ENCODE measurements at places on chromosomes 6 and 20.

GRCh38 chr20:61520893-61521460 is 268.9 kb downstream of the CDH4 start:
- DNase-seq, result no peak

- DNase-seq, result no peak
These were observed 208.3 kb upstream of the RIMS1 start for GRCh38 chr6:71678091-71678490.

DNA sequence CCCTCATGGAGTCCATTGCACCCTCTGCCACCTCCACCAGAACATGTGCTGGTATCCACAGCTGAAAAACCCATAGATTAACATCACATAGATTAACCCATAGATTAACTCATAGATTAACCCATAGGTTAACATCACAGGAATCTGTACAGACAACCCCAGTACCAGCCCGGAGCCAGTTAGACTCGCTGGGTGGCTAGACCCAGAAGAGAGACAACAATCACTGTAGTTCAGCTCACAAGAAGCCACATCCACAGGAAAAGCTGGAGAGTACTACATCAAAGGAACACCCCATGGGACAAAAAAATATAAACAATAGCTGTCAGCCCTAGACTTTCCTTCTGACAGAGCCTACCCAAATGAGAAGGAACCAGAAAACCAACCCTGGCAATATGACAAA is 25.1 kb downstream of the SERPINB9 start:
- DNase-seq, result no peak

GRCh38 chr6:22401206-22401605 is 104.4 kb upstream of the PRL start:
- no peak for DNase-seq

DNA sequence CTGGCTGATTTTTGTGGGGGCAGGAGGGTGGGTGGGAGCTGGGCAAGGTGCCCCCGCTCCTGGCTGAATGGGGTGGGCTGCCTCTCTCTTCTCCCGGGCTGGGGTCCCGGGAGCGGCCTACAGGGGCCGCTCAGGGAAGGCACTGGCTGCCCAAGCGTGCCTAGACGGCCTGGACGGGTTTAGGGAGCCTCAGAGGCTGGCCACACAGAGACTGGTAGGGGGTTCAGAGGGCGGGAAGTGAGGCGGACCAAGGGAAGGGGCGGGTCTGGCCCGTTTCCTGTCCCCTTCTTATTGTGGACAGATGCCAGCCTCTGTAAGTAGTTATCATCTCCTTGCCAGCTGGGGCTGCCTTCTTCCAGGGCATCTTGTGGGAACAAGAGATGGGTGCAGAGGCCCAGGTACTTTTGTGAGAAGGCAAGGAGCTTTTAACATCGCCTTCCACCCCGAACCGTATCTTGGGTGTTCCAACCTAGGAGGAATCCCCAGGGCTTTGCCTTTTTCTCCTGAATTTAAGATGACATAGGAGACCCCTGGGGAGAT is 437 bp downstream of the CD40 start:
- no peak for DNase-seq

- DNase-seq, result no peak
These were observed 72.1 kb downstream of the TXLNB start for GRCh38 chr6:139219746-139220145.

DNA sequence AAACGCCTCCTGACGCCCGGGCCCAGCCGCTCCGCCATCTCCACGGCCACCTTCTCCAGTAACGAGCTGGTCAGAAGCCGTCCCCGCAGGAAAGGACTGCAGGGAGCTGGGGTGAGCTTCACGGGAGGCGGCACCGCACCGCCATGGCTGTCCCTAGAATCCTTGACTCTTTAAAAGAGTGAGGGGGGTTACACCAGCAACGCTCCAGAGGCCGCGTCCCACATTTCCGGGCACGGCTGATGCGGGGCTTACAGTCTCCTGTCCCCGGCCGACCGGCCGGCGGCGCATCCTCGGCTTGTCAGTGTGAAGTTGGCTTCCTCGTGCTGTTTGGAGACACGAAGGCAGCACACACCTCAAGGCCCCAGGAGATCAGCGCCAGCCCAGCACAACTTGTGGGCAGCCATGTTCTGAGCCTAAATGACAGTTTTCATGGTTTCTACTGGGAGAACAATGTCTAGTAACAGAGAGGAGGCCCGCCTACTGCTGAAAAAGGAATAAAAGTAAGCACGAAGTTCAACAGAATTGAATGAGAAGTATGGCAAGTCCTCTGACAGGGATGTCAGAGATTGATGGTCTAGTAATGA is 30.4 kb downstream of the SLC2A4RG start:
- no peak for DNase-seq

GRCh38 chr20:41258474-41258873 is 59.1 kb downstream of the ZHX3 start:
- DNase-seq, result no peak

DNA sequence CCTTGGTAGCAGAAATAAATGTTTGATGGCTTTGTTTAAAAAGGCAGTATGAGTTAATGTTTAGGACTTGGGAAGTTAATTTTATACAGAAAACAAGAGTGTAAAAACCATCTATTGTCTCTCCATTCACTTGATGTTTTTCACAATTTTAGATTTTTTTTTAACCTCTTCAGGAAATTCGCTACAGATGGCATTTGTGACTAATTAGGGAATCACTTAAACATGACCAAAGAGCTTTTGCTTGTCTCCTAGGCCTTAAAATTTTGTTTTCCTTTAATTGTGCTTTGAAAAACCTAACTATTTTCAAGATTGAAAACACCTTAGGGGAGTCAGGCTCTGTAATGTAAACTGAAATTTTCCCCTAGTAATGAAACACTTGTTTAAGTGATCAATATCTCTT is 17.3 kb downstream of the TULP4 start:
- no peak for DNase-seq

- DNase-seq, result no peak
These were observed 675.9 kb upstream of the CITED2 start for GRCh38 chr6:140050101-140050995.

- DNase-seq, result no peak
These were observed 151.2 kb downstream of the SOBP start for GRCh38 chr6:107641071-107641470.

DNA sequence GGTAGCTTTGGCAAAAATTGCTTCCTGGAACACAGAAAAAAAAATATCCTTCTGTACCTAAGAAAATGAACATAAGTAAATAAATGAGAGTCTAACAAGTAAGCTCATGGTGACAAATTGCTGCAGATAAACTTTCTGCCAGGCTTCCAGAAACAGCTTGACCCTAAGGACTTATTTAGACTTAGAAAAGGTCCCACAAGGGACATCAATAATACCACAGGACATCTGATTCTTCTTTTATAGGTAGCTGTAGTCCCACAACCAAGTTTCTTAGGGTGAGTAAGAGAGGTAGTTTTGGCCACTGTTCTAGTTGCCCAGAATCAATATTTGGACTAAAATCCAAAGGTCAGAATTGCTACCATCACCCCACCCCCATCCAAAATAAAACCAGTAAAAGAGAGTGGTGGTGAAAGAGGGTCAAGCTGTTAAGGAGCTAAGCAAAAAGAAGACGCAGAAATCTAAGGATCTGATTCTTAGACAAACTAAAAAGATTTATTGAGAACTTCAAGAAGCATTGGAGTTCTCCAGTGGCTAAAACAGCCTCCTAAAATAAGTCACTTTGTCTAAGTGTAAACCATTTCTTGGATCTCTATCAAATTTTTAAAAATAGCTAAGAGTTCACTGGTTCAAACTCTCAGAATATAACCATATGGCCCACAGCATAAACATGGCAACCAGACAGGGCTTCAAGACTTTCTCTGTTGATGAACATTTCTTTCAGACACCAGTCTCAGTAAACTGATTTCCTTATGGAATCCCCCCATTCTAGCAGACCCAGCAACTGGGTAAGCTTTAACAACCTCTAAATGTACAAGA is 180.6 kb downstream of the PTPRK start:
- no peak for DNase-seq

GRCh38 chr20:23782366-23782983 is 31.7 kb upstream of the CST1 start:
- DNase-seq, result peak; percentile 7

DNA sequence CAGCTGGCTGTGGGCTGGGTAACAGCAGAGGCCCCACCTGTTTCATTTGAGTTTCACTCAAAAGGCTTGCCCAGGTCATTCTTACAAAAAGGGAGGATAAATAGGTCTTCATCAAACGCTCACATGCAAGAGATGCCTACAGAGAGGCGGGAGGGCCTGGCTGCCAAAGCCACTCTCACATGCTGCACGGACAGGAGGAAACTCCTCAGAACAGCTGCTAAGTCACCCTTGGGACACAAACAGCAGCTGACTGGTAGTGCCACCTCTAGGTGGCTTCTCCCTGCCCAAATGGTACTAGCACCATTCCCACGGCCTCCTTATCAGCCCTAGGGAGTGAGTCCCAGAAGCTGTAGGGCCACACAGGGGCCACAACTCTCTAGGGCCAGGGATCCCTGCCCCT is 23.8 kb downstream of the SLC22A23 start:
- no peak for DNase-seq

DNA sequence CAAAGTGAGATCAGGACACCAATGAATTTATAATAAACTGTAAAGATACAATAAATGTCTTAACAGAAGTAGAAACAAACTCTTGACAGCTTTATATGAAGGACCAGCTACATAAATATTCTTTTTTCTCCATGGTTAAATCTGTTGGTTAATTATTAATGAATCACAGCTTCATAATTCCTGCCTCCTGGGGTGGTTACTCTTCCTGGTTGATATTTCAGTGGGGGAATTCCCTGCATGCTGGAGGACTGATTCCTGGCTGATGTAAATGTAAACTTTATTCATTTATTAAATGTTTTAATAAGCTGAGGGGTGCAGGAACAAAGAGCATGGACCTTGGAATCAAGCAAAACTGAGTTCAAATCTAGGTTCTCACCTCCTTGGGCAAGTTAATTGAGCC is 16.2 kb upstream of the RCAN2 start:
- no peak for DNase-seq

GRCh38 chr6:57328074-57328473 is 10.6 kb downstream of the PRIM2 start:
- no peak for DNase-seq

DNA sequence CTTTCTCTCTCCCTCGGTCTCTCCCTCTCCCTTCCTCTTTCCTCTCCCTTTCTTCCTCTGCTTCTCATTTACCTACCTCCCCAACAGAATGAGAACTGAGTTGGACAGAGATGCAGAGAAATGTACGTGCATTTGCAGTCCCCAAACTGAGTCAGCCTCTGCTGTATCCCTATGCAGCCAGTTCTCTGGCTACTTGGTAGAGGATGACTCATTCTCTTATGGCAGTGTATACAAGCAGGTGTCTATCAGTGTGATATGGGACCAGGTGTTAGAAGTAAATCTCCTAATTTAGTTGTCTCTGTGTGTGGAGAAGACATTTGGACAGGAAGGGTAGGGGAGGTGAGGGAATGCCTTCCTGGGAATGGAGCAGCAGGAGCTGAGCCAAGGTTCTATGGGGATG is 470.8 kb downstream of the CD109 start:
- no peak for DNase-seq

DNA sequence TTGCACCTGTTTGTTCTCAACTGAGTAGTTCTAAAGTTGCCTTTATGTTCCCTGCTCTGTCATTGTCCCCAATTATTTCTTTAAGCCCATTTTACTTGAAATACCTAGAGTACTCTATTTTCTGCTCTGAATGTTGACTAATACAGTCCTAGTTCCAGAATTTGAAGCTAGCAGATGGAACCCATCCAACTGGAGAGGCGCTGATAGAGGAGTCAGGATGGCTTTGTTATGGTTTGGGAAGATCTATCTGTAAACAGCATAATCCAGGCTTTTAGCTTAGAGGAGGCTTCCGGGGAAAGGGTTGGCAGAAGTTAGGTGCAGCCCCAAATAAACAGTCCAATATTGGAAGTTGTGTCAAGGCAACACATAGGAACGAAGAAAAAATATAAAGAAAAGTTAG is 927.7 kb downstream of the TFAP2A start:
- DNase-seq, result no peak

GRCh38 chr6:29501106-29501505 is 13.3 kb upstream of the MAS1L start:
- no peak for DNase-seq

DNA sequence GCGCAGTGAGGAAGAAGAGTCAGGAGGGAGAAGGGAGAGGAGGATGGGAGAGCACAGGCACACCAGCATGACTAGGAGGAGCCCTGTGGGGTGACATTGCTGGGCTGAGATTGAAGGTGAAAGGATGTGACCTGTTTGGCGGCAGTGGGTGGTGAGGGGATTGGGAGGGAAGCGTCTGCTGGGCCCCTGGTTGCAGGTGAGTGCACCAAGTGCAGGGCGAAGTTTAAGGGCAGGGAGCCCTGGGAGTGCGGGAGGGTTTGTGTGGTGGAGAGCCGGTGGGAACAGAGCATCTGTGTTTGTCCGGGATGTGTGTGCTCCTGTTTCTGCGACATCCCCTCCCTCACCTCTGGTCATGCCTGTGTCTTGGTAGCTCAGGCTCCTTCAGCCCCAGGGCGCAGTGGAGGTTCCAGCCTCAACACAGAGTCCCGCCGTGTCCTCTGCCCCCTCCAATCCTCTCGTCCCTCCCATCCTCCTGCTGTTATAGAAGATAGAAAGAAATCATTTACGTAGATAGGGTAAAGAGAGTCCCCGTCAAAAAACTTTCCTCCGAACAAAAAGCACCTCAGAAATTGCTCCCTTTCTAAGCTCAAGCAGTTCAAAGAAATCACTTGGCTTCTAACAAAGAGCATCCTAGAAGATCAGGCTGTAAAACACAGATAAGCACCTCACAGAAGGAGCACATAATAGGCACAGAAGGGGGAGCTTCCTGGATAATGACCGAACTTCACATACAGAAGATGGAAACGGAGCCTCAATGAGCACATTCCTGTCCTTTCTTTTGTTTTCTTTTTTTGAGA is 25.0 kb downstream of the ULBP1 start:
- no peak for DNase-seq

DNA sequence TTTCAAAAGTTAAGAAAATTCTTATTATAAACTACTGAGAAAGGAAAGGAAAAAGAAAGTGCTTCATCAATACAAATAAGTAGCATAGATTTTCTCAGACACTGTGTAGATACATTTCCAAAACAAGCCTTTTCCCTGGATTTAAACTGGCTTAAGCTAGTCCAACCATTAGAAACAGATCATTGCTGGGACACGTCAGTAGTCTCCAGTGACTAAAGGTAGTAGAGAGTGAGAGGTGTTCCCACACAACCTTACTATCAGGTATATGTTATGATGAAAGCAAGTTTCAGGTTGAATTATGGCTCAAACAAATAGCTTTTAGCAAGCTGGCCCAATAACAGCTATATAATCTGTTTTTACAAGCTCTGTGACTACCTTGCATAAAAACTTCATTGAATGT is 47.3 kb upstream of the SLC2A12 start:
- no peak for DNase-seq

GRCh38 chr6:43995137-43995536 is 132.1 kb downstream of the MRPL14 start:
- DNase-seq, result no peak

Measured in NCI-H2171 (cell line).